ENCODE measurements at places on chromosomes 5 and 9.

GRCh38 chr5:108122702-108123101, 259.2 kb downstream of the FBXL17 start:
- DNase-seq = no peak

GRCh38 chr9:134490446-134490845, 151.2 kb upstream of the COL5A1 start:
- DNase-seq = no peak

GRCh38 chr5:99076723-99077640, 148.2 kb upstream of the CHD1 start:
- no peak for DNase-seq

DNA sequence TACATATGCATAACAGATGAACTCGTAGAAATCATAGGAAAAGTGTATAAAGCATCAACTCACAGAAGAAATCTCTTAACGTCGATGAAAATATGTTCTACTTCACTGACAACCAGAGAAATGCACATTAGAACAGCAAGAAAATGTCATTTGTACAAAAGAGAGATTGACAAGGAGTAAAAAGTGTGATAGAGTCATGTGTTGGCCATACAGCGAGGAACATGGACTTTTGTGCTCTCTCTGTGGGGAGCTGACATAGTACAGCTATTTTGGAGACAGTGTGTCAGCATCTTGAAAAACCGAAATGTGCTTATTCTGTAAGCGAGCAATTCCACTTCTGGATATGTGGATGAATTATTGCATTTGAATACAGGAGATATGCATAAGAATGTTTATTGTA, 477.9 kb downstream of the ICE1 start:
- no peak for DNase-seq

DNA sequence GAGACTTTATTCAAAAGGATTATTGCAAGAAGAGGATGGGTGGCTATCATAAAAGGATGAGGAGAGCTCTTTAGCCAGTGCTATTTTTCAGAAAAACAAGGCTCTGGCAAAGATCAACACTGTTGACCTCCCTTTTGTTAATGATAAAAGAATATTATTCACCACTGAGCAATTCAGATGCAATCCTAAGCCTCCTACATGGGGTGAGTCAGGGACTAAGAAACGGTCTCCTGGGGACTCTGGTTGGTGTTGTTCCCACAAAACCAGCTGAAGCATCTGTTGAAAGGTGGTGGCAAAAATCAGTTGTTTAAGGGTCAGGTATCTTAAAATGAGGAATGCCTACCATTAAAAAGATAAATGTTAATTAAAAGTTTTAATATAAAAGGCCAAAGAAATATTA, 7.7 kb upstream of the GCNT1 start:
- peak; percentile 32 for DNase-seq

GRCh38 chr9:133048595-133048994, 13.2 kb upstream of the CEL start:
- DNase-seq = no peak

DNA sequence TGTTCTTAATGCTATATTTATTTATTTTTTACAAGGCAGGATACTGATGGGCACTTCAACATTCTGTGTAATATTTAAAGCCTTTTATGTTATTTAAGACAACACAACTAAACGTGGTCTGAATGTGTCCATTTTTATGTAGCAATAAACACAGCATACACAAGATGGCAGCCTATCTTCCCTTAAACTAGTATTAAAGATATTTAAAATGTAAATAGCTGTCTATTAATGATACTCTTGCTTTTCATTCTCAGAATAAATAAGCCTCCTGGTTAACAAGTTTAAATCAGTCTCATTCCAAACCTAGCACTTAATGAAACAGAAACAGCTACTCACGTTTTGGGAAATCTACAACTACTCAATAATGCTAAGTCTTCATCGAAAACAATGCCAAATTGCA, 315.7 kb downstream of the MCTP1 start:
- DNase-seq = no peak

GRCh38 chr5:72412283-72413055, 92.3 kb downstream of the PTCD2 start:
- no peak for DNase-seq

DNA sequence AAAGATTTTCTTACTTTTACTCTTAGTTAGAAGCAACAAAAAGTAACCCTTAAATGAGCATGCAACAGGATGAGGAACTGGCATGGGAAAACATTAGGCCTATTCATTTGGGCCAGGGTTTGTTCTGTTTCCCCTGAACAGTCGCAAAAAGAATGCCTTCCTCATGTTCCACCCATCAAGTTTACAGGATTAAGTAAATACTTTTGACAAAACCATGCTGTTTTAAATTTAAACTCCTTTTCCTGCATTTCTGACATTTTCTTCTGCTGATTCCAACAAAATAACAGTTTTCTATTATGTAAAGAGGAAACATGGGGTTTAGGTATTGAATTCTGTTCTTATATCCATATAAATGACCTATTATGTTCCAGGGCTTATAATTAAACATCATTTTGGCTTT, 236.6 kb upstream of the ACTBL2 start:
- DNase-seq = no peak

GRCh38 chr5:14882658-14883580, 11.3 kb upstream of the ANKH start:
- no peak for DNase-seq

- peak; percentile 79 for DNase-seq
Observed at GRCh38 chr5:151758430-151759241, at the start of gene ATOX1. Gene ATOX1 (minus strand): TSS chr5:151758631. CDS start chr5:151758551, 80 bp downstream.

DNA sequence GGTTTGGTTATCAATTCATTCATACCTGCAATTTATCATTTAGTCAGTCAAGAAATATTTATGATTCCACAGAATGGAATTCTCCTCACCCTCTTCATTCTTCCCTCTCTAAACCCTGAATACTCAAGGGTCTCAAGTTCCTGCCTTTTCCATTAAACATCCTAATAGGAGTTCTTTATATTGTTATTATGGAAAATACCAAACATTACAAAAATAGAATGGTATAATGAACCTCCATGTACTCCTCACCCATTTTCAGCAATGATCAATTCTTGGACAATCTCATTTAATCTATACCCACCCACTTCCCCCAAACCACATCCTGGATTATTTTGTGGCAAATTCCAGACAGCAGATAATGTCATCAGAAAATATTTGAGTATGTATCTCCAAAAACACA, 74.5 kb downstream of the ADAMTS12 start:
- no peak for DNase-seq

GRCh38 chr9:12915366-12915954, 140.6 kb downstream of the LURAP1L start:
- no peak for DNase-seq

DNA sequence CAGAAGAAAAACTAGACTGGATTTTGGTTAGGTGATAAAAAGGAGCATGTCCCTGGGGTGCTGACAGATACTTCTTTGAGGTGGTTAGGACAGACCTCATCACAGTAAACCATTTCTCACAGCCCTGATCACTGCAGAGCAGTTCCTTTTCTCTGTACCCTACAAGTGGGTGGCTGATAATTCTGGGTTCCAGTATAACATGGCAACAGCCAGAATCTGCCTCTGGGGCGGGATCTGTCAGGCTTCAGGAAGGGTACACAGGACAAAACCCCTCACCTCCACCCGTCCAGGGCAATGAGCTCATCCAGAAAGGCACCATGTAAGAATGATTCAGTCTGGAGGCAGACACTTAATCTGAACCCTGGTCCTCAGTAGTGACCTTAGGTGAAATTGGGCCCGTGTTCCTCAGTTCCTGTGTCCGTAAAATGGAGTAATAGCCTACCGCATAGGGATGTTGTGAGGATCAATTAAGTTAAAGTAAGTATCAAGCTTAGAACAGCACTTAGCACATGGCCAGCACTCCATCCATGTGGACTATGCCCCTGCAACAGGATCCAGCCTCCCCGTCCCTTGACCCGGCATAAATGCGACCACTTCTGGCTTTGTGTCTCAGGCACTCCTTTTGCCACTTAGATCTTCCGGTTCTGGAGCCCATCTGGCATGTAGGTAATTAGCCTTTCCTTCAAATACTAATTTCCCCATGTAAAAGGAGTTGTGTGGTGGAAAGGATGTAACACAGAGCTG, 129.2 kb downstream of the LHFPL2 start:
- no peak for DNase-seq

DNA sequence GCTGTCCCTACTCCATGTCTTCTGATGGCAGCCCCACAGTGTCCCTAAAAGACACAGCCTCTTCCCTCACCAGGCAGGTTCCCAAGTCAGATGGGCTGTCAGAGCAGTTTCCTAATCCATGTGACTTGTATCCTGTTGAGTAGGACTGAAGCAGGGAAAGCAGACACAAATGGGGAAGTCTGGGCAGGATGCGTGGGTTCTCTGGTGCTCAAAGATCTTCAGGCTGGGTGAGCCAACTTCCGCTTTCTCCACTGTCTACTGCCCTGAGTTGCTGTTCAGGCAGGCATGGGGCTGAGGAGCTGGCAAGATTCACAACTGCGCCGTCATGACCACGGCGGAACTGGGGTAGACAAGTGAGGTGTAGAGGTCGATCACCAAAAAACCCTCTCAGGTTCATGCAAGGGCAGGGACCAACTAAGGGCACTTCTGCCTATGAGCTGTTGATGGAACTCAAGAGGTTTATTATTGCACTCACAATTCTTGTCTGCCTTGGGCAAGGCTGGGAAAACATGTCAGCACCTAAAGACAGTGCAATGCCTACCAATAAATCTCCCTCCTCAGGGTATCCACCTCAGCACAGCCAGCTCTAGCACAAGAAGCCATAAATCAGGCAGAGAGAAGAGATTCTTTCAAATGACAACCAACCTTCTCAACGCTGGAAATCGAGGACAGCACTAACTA, 83.4 kb downstream of the RAPGEF1 start:
- no peak for DNase-seq

DNA sequence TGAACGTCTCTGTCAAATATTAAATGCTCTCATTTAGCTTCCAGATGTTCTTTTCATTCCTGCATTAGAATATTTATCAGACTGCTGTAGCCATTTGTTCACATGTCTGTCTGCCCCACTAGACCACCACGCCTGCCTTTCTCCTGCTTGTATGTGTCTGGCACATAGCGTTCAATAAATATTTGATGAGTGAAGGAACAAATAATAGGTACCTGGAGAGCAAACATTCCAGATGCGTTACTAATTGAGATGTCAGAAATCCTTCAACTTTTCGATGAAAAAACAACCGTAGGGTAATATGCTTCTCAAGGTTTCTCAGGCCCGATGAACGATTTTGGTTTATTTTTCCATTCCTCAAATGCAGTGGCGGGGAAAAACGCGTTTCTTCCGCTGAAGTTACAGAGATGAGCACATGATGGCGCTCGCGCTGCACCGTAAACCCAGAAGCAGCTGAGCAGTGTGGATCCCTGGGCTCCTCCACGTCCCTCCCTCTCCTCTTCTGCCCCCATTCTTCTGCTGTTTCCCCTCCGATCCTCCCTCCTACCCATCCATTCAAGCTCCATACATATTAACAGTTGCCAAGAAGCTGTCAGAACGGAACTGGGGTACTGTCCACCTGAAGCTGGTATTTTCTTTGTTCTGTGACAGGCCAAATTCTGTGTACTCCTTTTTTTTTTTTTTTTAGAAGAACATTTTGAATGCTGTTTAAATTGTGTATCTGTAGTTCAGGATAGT, 245.4 kb downstream of the MPDZ start:
- DNase-seq = no peak

DNA sequence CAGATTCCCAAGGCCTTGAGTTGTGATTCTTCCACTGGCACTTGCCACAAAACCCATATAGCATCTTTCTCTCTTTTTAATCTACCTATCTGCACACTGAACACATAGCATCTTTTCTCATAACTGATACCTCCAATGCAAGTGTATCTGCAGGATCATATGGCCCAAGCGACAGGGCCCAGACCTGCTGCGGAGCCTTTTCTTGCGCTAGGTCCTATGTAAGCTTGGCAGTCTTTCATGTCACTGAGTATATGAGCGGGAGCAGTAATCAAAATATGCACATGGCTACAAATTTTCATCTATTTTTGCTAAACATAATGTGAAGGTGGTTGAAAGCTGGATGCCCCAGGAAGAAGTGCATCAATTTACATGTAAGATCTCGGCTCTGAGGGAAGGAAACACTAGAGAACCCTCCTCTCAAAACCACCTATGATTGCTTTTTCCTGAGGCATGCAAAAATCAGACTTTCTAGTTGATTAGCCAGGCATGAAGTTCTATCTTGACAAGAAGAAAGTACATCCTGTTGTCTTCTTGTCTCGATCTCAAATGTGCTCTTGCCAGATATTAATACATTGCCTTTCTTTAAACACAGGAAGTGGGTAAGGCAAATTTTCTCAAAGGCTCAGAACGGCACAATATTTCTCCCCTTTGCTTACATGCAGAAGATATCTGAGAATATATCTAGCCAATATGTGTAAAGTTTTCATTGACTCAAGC, 26.9 kb upstream of the CEMIP2 start:
- DNase-seq = no peak

DNA sequence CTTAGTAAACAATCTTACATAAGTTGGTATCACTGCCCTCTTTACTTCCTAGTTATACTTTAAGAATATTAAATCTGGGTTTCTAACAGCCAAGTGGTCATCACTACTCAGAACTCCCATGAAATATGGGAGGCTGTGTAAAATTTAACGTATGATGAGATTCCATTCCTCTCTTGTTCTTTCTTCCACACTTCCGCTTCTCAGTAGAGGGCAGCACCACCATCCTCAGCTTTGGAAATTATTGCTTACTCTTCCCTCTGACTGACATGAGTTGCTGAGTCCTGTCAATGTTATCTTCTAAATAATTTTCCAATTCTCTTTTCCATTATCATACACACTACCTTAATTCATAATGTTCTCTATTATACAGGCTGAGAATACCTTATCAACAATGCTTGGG, 194.0 kb downstream of the RFX3 start:
- DNase-seq = no peak

- DNase-seq = no peak
Observed at GRCh38 chr5:120037451-120037850, 408.1 kb downstream of the FAM170A start.

DNA sequence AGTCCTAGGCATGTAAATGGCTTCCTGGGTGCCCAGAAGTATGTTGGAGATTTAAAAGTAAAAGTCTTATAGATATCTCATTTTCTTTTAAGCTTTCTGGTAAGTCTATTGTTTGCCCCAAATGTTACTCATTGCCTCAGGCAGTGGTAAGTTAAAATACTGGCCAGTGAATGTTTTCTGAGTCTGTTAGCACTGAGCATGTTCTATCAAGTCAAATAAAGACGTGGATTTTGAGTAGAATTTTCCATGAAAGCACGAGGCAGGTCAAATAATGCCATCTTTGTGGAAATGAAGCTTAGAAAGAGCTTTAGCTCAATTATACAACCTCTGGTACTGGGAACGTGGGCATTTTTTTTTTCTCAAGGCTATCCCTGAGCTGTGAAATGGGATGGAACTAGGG, 651.3 kb upstream of the ACO1 start:
- no peak for DNase-seq

DNA sequence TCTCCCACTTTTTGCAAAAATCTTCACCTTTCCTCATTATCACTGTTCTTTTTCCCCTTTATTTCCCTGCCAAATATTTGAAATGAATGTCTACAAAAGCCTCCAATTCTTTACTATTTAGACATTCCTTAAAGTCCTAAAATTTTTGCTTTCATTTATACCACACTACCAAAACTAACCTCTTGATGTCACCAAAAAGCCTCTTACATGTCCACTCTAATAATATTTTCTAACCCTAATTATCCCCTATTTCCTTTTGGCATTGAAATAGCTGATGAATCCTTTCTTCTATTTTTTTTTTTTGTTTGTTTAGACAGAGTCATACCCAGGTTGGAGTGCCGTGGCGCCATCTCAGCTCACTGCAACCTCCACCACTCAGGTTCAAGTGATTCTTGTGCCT, 32.3 kb upstream of the NRG2 start:
- no peak for DNase-seq

GRCh38 chr9:121735793-121736770, 84.6 kb downstream of the DAB2IP start:
- DNase-seq = no peak

Data from T1000 (cell line).